ENCODE measurements at places on chromosomes 5 and 9.

GRCh38 chr9:120310035-120310434, 269.9 kb downstream of the CDK5RAP2 start:
- no peak for DNase-seq

- DNase-seq: no peak
These were observed 18.8 kb downstream of the RGS3 start for GRCh38 chr9:113482341-113482740.

DNA sequence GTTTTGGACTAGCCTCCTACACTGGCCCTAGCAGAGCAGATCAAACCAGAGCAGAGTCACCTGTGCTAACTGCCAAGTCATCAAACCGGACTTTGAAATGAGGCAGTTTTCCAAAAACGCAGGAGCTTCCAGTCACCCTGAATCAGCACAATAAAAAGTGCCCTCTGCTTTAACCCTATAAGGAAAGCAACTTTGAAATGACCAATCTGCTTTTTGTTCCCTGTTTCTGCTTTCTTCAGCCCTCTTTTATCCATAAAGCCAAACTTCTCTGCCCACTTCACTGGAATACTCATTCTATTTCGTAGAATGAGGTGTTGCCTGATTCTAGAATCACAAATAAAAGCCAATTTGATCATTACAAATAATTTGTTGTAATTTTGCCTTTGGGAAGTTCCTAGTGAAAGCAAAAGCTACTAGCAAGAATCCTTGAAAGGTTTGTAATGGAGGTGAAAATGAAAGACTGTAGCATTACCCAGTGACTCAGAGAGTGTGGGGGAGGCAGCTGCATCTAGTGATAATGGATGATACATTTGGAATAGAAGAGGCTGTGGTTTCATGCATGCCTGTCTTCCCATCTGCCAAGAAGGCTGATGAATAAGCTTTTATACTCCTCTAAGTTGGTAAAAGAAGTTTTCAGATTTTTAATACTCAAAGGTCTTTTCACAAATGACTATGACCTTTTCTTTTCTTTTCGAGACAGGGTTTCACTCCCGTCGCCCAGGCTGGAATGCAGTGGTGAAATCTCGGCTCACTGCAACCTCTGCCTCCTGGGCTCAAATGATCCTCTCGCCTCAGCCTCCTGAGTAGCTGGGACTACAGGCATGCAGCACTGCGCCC, 14.9 kb downstream of the SPAAR start:
- DNase-seq: no peak

DNA sequence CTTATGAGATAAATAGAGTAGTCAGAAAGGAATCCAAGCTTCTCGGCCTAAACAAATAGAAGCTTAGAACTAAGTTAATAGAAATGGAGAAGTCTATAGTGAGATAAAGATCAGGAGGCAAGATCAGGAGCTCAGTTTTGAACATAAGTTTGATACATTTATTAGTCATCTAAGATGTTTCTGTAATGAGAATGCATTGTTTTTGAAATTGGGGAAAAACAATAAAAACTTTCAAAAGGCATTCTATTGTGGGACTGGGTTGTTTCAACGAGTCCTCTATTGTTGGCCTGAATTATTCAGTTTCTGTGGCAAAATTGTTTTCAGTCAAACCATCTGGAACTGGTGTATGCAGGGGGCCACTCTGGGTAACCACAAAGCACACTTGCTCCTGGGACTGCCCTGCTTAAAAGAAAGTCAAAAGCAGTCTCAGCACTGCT, 181.0 kb upstream of the CLINT1 start:
- no peak for DNase-seq

DNA sequence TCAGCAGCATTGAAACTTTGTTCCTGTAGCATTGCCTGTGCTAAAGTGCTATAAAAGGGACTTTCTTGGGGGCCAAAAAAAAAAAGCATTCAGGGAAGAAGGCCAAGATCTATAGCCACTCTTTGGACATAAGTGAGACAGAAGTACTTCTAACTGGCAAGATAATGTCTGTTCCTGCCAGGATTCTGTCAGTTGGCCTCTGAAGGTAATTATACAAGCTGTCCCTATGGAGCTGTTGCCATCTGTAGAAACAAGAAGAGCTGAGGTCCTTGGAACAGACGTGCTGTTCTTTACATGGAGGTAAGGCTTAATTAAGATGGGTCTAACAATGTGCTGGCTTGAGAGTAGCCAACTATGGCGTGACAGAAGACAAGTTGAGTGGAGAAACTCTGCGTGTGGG, 9.7 kb downstream of the KIF20A start:
- no peak for DNase-seq

DNA sequence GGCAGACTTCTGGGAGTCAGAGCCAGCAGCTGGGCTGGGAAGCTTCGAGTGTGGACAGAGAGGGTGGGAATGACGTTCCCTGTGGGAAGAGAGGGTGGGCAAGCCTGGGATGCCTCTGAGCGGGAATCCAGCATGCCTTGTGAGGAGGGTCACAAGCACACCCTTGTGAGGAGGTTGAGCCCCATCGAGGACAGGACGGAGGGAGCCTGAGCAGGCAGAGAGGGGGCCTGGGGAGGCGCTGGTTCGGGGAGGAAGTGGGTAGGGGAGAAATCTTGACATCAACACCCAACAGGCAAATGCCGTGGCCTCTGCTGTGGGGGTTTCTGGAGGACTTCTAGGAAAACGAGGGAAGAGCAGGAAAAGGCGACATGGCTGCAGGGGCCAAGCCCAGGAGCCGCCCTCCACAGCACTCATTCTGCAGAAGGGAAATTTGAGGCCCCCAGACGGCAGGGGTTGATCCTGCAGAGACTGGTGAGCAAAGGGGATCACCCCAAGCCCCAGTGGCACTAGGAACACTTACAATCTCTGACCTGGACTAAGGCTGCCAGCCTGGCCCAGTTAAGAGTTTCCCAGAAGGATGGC, 1.1 kb upstream of the IL13 start:
- DNase-seq: no peak

DNA sequence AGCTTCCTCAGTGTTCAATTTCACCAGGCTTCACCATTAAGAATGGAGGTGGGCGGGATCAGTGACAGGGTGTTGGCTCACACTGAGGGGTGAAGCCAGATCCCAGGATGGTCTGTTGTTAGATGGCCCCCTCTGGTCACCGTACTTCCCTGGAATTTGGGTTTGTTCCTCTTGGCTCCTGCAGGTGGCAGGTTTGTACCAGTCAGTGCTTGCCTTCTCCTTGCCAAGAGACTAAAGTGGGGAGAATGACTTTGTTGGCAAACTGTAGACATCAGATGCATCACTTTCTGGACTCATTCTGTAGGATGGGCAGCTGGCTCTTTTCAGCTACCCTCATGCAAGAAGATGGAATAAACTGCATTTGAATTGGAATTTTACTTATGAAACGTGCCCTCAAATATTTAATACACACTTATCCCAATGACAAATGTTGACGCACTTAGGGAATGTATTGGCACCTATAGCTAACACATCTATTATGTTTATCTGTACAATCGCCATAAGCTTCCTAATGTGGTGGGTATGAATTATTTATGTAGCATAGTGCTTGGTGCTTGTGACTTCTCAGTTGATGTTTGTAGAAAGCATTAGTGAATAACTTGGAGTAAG, 31.4 kb upstream of the ANKRD55 start:
- DNase-seq: no peak

GRCh38 chr9:2913026-2913425, 69.1 kb upstream of the PUM3 start:
- no peak for DNase-seq

DNA sequence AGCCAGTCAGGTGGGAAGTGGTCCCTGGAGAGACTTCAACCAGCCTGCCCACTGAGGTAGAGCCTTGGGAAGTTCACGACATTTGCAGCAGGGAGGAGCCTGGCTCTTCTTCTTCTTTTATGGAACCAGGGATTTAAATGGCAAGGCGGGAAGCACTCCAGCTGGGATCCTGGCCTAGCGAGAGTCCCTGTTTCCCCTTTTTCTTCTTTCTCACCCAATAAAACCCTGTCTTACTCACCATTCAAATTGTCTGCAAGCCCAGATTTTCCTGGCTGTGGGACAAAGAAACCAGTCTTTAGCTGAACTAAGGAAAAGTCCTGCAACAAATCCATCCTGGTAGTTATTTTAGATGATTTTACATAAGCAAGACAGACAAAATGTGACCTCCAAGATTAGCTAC, 503.7 kb downstream of the CDH10 start:
- DNase-seq: no peak

- DNase-seq: no peak
These were observed 16.1 kb upstream of the RAB14 start for GRCh38 chr9:121217609-121218292.

GRCh38 chr9:550333-550732, 291.2 kb upstream of the DMRT1 start:
- no peak for DNase-seq

DNA sequence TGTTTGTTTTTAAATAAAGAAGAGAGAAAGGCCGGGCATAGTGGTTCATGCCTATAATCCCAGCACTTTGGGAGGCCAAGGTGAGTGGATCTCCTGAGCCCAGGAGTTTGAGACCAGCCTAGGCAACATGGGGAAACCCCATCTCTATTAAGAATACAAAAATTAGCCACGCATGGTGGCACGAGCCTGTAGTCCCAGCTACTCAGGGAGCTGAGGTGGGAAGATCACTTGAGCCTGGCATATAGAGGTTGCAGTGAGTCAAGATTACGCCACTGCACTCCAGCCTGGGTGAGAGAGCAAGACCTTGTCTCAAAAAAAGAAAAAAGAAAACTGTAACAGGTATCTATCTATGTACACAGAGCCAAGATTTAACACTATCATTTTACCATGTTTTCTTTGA, 34.2 kb upstream of the CDC42SE2 start:
- no peak for DNase-seq

- no peak for DNase-seq
These were observed 41.5 kb upstream of the GDNF start for GRCh38 chr5:37881359-37881758.

DNA sequence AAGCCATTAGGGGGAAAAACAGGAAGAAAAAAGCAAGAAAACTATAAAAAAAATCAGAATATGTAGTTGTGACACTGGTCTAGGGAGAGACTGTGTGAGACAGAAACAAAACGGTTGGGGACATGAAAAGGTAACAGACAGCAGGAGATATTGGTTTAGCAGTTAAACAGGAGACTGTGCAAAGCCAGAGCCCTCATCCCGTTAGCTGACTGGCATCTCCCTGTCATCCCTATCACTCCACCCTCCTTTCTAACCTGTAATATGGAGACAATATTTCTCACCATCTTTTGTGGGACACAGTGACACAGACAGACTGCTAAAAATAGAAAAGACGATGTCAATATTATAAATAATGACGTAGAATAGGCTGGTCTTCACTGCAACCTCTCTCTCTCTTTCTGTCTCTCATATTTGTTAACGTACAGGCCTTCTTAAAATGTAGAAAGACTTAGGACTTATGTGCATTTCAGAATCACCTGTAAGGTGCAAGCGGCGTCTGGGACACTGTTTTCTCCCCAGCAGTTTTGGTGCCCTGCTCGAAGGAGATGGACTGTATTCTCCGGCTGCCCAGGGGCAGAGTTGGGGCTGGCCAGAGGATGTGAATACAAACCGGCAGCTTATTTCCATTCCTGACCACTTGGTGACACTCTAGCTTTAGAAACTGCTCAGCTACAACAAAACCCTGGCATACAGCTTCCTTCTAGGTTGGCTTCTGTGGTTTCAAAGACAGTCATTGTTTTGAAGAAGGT, 190.6 kb downstream of the MAT2B start:
- no peak for DNase-seq

GRCh38 chr5:72232838-72233237, 87.2 kb downstream of the MRPS27 start:
- no peak for DNase-seq

- no peak for DNase-seq
These were observed 361.6 kb upstream of the WWC1 start for GRCh38 chr5:167929841-167930240.

Measured in stimulated activated CD8-positive, alpha-beta memory T cell treated with anti-CD3 and anti-CD28 coated beads, Interleukin-7, amount 100 ng/mL, for 48 hours (primary cell).